ENCODE measurements at places on chromosomes 5 and 9.

GRCh38 chr5:157930710-157931109, 71.8 kb upstream of the CLINT1 start:
- DNase-seq, result peak; percentile 21

- no peak for DNase-seq
Measured at GRCh38 chr9:20252778-20253177, 369.5 kb downstream of the MLLT3 start.

DNA sequence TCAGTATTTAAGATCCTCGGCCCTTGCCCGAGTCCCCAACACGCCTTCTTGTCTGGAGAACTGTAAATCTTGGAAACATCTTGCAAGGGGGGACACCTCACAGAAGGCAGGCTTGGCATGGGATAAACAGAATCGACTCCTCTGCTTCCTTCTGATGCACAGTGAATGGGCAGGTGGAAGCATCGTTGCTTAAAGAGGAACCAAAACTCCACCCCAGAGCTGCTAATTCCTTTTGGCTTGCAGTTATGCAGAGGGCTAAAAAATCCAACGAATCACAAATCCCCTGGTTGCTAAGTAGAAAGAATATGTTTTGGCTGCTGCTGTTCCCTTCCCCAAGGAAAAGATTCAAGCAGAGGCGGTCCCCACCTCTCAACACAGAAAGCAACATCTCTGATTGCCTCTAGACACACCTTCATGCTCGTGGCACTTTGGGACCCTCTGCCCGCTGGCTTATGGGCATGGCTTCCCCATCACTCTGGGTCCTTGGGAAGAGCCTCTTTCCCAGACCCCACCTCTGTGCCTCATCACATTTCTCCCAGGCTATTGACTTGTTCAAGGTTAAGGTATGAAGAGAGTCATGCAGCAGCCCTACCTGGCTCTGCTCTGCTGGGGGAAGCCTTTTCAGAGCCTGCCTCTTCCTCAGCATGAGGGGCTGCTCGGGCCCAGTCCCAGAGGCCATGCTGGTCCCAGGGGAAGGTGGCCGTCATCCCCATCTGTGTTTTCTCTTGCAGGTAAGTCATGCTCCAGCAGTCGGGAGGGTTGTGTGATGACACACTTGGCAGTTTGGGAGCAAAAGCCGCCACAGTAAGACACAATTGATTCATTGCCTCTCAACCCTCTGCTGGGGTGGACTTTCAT, 137.1 kb downstream of the KCNIP1 start:
- no peak for DNase-seq

- no peak for DNase-seq
Measured at GRCh38 chr5:66922881-66923280, 273.7 kb downstream of the CD180 start.

GRCh38 chr9:127915325-127915752, 1.5 kb downstream of the ST6GALNAC4 start:
- no peak for DNase-seq

GRCh38 chr9:100202806-100203205, 103.8 kb downstream of the INVS start:
- no peak for DNase-seq

GRCh38 chr5:174951151-174951780, 226.9 kb downstream of the MSX2 start:
- DNase-seq, result peak; percentile 74

GRCh38 chr5:110512266-110512665, 214.2 kb downstream of the TMEM232 start:
- DNase-seq, result no peak

GRCh38 chr5:74182603-74183002, 457.9 kb downstream of the ENC1 start:
- DNase-seq, result no peak

- DNase-seq, result no peak
Measured at GRCh38 chr5:172959824-172960799, 888 bp downstream of the RPL26L1 start.

DNA sequence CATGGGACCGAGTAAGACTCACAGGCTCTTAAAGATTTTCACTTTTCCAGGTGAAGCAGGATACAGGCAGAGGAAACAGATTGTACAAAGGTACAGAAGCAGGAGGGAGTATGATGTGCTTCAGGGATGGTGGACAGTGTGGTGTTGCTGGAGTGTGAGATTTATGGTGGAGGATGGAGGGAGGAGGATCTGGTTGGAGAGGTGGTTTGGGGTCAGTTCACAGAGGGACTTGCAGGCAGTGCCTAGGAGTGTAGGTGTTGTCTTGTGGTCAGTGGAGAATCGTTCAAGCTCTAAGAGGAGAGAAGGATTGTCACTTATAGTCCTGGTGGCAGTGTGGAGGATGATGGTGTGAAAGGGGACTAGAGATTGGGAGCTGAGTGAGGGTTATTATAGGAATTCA, 11.8 kb downstream of the RALGPS1 start:
- no peak for DNase-seq

- DNase-seq, result no peak
Measured at GRCh38 chr5:39440192-39440957, 15.6 kb upstream of the DAB2 start.

DNA sequence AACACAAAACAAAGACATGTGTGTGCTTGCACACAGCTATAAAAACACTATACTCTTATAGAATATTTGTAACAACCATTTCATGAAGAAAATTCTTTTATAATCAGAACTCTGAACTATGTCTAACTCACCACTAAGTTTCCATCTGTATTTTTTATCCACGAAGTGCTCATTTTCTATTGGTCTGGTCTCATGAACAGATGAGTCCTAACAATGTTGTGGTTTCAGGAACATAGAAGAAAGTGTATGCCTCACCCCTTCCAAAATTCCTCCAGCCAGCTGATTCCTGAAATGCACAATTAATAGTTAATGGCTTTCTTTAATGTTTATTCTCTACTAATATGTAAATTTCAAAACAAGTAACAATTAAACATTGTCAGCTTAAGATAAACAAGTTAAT, 325.3 kb upstream of the GRAMD2B start:
- no peak for DNase-seq

GRCh38 chr5:143030349-143030748, 260.2 kb downstream of the ARHGAP26 start:
- no peak for DNase-seq

DNA sequence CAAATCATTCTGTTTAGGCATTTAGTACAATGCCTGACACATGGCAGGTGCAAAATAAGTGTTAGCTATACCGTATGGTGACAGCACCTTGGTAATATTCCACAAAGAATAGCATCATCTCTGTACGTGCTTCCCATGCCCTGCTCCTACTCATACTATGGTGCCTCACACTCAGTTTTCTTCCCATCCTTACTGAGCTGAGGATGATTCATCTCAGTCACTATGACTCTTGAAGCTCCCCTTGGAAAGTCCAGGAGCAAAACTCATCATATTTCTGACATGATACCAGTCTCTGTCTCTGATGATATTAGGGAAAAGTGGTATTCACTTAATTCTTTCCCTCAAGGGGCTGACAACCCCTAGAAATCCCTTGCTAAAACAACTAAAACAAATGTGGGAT, 423.3 kb downstream of the EFNA5 start:
- no peak for DNase-seq

- DNase-seq, result peak; percentile 67
Measured at GRCh38 chr9:12794101-12794799, 19.4 kb downstream of the LURAP1L start.
